ENCODE measurements at places on chromosomes 6 and 20. TPM values are rescaled to one million over a fixed set of nuclear protein-coding genes. Genes with fewer than 3 reads are reported as not detected.

GRCh38 chr20:19838468-19838867 lies 80.4 kb downstream of the RIN2 start:
- DNase-seq = no peak
- H3K27ac ChIP-seq = no peak overlapping the region
- no peaks in the 10 kb centered on the region for H3K4me1 ChIP-seq
- no peaks in the 10 kb centered on the region for H3K36me3 ChIP-seq
- H3K27me3 ChIP-seq = no peaks in the 10 kb centered on the region
- no peak overlapping the region for H3K4me3 ChIP-seq

- H3K27me3 ChIP-seq = no peaks in the 10 kb centered on the region
- no peak for DNase-seq
- H3K4me3 ChIP-seq = no peak overlapping the region
- H3K4me1 ChIP-seq = no peaks in the 10 kb centered on the region
- no peaks in the 10 kb centered on the region for H3K36me3 ChIP-seq
These were observed 184.0 kb downstream of the PRDM13 start for GRCh38 chr6:99790679-99791078.

ZNF831 gene
- 24.8 TPM for total RNA-seq

BPIFB4 gene
- not detected for total RNA-seq

All from natural killer cell (primary cell).